ENCODE measurements at places on chromosomes 1 and 21. TPM values are rescaled to one million over a fixed set of nuclear protein-coding genes. Genes with fewer than 3 reads are reported as not detected.

Gene RNF187
- 57.8 TPM for polyA plus RNA-seq

Gene MFSD2A
- polyA plus RNA-seq = 0.83 TPM

Gene SPATA17
- not detected for polyA plus RNA-seq

Gene VSIG8
- polyA plus RNA-seq = not detected

Gene ETNK2
- polyA plus RNA-seq = 10.2 TPM

Gene GNAT2
- polyA plus RNA-seq = not detected

Gene ESRRG
- 23.3 TPM for polyA plus RNA-seq

Gene KIF2C
- 13.5 TPM for polyA plus RNA-seq

Gene ACTL8
- not detected for polyA plus RNA-seq

DNA sequence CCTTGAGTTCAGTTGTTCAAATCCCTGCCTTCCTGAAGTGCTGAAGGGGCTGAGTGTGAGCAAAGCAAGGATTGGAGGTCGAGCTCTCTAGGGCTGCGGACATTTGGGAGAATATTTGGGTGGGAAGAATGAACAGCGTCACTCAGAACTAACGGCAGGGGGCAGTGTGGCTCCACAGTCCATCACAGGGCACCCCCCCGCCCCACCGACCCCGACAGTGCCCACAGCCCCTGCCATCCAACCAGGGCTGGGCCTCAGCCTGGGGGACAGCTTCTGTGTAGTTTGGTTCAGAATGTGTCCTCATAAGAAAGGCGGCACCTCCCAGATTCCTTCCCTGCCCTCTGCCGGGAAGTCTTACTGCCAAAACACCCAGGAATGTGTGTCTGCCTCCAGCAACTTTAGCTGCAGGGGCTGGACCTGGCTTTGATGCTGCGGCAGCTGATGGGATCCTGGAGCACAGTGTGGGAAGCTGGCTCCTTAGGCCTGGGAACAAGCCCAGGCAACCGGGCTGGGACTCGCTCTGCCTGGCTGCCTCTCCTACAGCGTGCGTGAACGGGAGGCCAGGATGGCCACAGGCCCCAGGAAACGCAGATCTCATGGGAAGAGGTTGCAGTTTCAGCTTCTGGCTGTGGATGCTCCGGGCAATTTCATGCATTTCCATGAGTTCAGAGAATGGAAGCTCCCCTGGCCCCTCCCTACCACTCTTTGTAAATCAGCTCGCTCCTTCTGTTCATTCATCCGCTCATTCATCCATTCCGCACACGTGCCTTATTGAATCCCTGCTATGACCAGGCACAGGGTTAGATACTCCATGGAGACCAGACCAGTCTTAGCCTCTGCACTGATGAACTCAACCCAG lies 104.9 kb upstream of the TMPRSS2 start:
- DNase-seq = peak; percentile 94

DNA sequence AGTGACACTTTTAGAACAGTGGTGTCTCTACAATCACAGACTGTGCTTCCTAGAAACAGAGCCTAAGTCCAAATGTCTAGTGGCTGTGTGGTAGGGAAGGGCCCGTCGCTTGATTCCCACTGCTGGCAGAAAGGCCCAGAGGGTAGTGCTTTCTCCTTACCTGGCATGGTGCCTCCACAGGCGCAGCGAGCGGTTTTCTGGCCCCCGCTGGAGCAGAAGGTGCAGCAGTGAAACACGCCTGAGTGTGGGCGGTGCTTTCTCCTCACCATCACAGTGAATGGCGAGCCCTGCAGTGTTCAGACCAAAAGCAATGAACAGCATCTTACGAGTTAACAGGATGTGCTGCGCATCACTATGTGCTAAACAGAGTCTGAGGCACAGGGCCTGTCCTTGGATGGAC lies 8.3 kb downstream of the TRIM45 start:
- no peak for DNase-seq

- DNase-seq = no peak
These were observed 13.5 kb downstream of the TOR3A start for GRCh38 chr1:179095377-179095776.

DNA sequence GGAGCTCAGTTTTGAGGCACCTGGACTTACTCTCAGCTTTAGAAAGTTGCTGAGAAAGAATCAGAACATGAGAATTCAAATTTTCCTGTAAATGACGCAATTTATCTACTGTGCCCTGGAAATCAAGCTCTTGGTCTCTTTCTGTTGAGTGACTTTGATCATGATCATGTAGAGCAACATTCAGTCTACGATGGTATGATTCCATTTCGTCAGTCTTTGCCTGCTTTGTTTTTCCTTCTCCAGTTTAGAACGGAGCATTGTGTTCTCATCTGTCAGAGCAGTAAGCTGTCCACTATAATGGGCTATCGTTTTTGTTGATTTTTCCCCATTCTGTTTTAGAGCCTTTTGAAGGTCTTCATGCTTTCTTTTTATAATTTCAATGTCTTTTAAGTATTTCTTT lies 20.7 kb downstream of the SFT2D2 start:
- no peak for DNase-seq

GRCh38 chr1:79694241-79694640 lies 687.7 kb upstream of the ADGRL4 start:
- no peak for DNase-seq

GRCh38 chr1:42740851-42741580 lies 980 bp upstream of the CLDN19 start:
- DNase-seq = no peak

DNA sequence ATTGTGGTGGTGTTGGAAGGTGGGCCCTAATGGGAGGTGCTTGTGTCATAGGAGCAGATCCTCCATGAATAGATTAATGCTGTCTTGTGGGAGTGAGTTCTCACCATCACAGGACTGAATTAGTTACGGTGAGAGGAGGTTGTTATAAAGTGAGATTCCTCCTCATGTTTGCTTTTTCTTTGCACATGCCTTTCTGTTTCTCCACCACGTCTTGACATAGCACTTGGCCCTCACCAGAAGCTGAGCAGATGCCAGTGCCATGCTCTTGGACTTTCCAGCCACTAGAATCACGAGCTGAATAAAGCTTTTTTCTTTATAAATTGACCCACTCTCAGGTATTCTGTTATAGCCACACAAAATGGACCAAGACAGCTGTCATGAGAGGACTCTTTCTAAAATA lies 194.8 kb downstream of the PTPRU start:
- DNase-seq = no peak

DNA sequence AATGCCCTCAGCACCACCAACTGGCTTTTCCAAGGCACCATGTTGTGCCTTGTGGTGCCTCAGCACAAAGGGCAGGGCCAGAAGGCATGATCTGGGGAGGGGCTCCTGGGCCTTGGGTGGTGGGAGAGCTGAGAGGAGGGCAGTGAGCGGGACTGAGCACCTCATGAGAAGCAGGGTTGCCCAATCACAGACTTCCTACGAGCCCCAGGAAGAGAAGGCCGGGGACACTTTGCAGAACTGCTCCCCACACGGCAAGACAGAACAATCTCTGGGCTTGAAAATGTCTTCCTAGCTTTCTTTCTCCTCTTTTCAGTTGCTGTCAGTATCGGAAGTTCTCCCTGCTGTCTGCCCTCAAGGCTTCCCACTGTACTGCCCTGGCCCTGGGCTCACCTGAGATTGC lies 6.8 kb downstream of the KCNJ10 start:
- DNase-seq = no peak

- DNase-seq = no peak
These were observed 87.3 kb upstream of the TLR5 start for GRCh38 chr1:223230161-223230881.

DNA sequence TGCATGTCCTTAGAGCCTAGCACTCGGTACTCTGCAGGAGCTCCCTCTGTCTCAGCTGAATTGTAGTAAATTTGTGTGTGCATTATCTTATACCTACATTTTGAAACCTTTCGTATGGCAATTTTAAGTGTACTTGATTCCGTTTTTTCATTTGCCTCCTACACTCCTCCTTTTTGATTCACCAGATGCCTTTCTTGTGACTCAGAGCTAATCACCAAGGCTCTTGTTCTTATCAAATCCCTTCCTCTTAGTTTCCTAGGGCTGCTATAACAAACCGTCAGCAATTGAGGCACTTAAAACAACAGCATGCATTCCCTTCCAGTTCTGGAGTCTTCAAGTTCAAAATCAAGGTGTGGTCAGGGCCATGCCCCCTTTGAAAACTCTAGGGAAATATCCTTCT lies 261.0 kb downstream of the ASTN1 start:
- DNase-seq = no peak

DNA sequence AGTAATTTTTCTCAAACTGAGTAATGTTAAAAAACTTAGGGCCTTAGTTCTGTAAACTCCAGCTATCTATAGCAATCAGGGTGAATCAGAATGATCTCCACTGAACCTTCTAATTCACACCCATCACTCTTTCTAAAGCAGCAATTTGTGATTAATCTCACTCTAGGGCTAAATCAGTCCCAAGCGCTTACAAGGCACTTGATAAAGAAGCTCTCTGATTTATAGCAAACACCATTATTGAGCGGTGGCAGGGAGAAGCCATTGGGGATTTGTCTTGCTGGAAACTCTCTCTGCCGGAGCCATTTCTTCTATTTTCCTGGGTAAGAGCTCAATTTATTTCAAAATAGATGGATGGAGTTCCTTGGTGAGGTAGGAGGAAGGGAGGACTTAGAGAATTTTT lies 77.0 kb downstream of the OMA1 start:
- no peak for DNase-seq

DNA sequence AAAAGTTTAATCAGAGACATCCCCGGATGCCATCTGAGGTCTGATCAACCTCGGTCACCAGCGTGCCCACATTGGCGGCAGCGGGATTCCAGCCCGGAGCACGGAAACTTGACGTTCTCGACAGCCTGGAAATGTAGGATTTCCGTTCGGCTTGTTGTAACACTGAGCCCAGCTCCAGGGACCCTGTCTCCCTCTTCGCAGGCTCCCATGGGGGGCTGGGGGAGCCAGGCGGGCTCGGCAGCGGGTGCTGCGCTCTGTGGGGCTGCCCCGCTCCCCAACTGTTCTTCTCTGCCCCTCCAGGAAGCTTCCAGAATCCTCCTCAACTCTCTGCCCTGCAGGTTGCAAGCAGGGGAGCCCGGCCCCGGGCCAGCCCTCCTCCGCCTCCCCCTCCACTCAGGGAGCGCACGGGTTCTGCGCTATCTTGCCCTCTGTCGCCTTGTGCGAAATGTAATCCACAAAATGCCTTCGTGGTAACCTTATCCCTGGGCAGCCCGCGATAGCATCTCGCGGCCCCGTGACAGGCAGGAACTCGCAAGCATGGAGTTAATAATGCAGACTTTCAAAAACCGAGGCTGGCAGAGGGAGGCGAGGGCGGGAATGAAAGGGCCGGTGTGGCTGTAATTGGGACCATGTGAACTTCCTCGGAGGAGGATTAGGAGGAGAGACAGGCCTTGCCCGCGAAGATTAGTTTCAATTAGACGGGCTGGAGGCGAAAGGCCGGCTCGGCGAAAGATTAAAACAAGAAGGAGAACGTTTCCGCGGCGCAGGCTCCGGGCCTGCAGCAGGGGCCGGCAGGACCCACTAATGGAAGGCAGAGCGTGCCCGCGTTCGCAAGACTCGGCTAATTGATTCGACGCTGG lies 53.9 kb upstream of the TTC34 start:
- DNase-seq = no peak

- DNase-seq = no peak
These were observed 3901.2 kb downstream of the SRGAP2C start for GRCh38 chr1:125085720-125086591.

- DNase-seq = no peak
These were observed 528.5 kb downstream of the MATN1 start for GRCh38 chr1:30194741-30195423.

GRCh38 chr1:174112489-174113162 lies 46.7 kb upstream of the RABGAP1L start:
- peak; percentile 22 for DNase-seq

DNA sequence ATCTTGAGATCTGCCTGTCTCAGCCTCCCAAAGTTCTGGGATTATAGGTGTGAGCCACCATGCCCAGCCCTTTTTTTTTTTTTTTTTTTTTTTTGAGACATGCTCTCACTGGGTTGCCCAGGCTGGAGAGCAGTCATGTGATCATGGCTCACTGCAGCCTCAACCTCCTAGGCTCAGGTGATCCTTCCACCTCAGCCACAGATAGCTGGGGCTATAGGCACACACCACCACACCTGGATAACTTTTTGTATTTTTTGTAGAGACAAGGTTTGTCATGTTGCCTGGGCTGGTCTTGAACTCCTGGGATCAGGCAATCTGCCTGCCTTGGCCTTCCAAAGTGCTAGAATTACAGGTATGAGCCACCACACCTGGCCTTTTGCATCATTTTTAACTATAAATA lies 17.7 kb upstream of the PRRC2C start:
- no peak for DNase-seq

DNA sequence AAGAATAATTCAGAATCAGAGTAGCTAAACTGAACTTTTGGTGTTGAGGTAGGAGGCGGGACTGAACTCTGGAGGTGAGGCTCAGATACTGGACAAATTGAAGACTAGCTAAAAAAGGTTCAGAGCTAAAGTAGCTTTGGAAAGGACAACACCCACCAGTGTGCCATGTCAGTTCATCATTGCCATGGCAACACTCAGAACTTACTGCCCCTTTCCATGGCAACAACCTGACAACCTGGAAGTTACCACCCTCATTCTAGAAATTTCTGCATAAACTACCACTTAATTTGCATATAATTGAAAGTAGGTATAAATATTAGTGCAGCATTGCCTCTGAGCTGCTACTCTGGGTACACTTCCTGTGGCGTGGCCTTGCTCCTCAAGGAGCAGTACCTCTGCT lies 30.3 kb upstream of the POGK start:
- DNase-seq = no peak

DNA sequence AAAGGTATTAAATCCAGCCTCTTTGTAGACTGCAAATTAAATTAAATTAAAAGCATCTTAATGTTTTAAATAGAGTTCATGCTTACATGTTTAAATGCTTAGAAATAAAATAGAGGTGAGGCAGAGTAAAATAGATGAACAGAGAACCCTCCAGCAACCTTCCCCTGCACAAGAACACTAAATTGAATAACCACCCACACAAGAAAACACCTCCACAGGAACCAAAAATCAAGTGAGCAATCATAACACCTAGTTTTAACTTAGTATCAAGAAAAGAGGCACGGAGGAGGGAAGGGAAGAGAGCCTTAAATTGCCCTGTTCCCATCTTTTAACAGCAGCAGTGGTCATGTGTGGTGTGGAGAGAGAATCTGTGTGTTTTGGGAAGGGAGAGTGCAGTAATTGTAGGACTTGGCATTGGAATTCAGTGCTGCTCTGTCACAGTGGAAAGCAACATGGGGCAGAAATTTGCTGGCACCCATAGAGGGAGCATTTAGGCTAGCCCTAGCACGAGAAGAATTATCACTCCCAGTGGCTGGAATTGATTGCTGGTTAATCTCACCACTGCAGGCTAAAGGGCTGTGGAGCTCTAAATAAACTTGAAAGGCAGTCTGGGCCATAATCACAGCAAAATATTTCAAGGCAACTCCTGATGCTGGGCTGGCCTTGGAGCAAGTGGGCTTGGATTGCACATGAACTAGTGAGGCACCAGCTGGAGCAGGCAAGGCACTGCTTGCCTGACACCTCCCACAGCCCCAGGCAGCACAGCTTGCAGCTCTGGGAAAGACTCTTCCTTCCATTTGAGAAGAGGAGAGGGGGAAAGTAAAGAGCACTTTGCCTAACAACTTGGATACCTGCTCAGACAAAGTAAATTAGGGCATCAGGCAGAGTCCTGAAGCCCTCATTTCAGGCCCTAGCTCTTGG lies 1478.8 kb downstream of the NCAM2 start:
- DNase-seq = no peak

Measured in muscle of arm (tissue), 14 donors.